ENCODE measurements at places on chromosomes 5 and 9.

GRCh38 chr5:44887722-44888121 lies 79.0 kb downstream of the MRPS30 start:
- DNase-seq, result no peak

- no peak for DNase-seq
These were observed 966.0 kb upstream of the COX7C start for GRCh38 chr5:85651731-85652130.

GRCh38 chr5:7533941-7534340 lies 138.0 kb downstream of the ADCY2 start:
- DNase-seq, result no peak

DNA sequence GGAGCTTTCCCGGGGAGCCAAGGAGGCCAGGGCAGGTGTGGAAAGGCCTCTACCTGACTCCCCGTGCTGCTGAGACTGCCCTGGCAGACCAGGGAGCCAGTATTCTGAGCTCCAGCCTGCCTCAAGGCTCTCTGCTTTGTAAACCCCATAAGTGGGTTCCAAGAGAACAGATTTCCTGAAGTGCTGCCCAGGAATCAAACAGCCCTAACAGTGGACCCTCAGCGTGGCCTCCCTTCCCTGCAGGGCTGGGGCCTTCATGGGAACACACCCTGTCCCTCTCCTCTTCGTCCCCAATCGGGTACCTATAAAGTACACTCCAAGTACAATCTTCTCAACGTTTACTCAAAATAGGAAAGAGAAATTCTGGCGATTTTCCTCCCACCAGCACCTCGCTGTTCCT lies 252.5 kb downstream of the FSTL4 start:
- DNase-seq, result no peak

Measured in hematopoietic multipotent progenitor cell treated with erythropoietin and hydrocortisone succinate and interleukin-3 and kit ligand, for 6 days (in vitro differentiated cells).